ENCODE measurements at places on chromosomes 5 and 9.

GRCh38 chr5:33927685-33928084, 8.5 kb upstream of the RXFP3 start:
- DNase-seq = no peak

GRCh38 chr5:84298628-84299027, 86.1 kb downstream of the EDIL3 start:
- DNase-seq = no peak

- DNase-seq = no peak
Observed at GRCh38 chr5:155282503-155283107, 269.1 kb downstream of the KIF4B start.

DNA sequence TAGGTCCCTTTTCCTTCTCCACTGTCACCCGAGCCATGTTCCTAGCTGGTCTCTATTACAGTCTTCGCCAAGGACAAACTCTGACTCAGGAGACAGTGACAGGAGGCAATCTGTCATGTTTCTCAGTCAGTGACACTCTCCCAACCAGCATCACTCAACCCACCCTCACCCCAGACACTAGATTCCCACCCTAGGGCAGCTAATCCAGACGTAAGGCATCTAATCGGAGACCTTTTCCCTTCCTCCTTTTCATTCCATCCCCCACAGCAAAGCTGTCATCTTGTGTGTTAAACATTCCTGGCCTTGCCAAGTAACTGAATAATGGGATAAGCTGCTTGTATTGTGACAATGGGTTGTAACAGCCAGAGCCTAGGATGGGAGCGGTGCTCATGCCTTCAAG, 95.2 kb downstream of the SNX18 start:
- no peak for DNase-seq

GRCh38 chr9:87570000-87570908, 72.6 kb downstream of the DAPK1 start:
- DNase-seq = no peak

DNA sequence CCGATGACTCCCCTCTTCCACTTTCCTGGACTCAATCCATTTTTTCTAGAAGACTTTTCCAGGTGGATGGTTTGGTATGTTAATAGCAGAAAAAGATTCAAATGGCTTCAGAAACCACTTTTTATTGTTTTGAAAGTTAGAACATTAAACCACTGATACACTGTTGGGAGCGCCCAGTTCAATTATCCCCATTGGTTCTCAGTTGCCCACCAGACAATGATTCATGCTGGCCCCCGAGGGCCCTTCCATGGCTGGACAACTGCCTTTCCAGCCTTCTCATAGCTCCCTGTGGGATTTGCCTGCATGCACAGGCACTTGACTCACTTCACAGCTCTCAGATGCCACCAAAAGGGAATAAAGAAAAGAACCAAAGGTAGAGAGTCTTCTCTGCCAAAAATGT, 21.3 kb upstream of the ANKRD34B start:
- no peak for DNase-seq

DNA sequence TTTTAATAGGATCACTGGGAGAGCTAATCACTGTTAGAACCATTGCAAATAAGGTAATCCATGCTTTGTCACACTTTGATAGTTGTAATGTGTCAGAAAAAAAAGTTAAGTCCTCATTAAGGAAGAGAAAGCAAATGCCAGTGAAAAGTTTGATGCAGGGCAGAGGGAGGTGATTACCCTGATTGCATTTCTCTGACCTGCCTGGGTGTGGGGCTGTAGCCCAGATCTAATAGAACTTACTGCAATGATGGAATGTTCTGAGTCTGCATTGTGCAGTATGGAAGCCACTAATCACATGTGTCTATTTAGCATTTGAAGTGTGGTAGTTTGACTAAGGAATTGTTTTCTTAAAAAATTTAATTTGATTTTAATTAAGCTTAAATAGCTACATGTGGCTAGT, 202.7 kb downstream of the ATP10B start:
- DNase-seq = no peak

DNA sequence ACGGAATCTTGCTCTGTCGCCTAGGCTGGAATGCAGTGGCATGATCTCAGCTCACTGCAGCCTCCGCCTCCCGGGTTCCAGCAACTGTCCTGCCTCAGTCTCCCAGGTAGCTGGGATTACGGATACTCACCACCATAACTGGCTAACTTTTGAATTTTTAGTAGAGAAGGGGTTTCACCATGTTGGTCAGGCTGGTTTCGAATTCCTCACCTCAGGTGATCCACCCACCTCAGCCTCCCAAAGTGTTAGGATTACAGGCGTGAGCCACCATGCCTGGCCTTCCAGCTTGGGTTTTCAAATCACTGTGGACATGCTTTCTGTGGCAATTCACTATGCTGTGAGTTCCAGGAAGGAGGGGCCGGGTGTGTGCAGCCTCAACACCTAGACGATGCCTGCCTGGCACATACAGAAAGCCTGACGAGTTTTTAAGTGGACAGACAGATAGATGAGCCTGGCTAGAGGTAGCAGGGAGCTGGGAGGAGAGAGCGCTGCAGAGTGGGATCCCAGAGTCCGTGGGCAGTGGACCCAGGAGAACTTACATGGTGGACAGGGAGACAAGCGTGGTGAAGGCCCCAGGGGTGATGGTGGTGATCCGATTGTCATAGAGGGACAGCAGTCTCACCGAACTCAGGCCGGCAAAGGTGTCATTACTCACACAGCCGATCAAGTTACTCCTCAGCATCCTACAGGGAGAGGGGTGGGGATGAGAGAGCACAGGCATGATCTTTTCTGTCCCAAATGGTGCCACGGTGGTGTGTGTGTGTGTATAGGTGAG, 173.4 kb upstream of the PANK3 start:
- no peak for DNase-seq

- DNase-seq = no peak
Observed at GRCh38 chr5:91851670-91852069, 468.6 kb upstream of the ARRDC3 start.
